ENCODE measurements at places on chromosomes 5 and 9.

- no peak overlapping the region for H3K4me3 ChIP-seq
- no peaks in the 10 kb centered on the region for H3K36me3 ChIP-seq
- H3K27ac ChIP-seq = no peak overlapping the region
- H3K4me1 ChIP-seq = no peaks in the 10 kb centered on the region
- DNase-seq = no peak
Measured at GRCh38 chr5:109102096-109102690, 307.6 kb downstream of the PJA2 start.

- H3K36me3 ChIP-seq = peaks cover 4% of the 10 kb centered on the region
- no peak overlapping the region for H3K4me3 ChIP-seq
- no peak for DNase-seq
- no peaks in the 10 kb centered on the region for H3K4me1 ChIP-seq
- no peaks in the 10 kb centered on the region for H3K27me3 ChIP-seq
Measured at GRCh38 chr9:100228352-100228869, 124.3 kb downstream of the TEX10 start.

- H3K4me3 ChIP-seq = no peak overlapping the region
- no peaks in the 10 kb centered on the region for H3K4me1 ChIP-seq
- no peaks in the 10 kb centered on the region for H3K36me3 ChIP-seq
- H3K27me3 ChIP-seq = peaks cover 23% of the 10 kb centered on the region
- no peak overlapping the region for H3K27ac ChIP-seq
- DNase-seq = no peak
Measured at GRCh38 chr9:20250791-20251190, 371.5 kb downstream of the MLLT3 start.

GRCh38 chr9:110131499-110131898 lies 76.5 kb downstream of the C9orf152 start:
- no peak for DNase-seq
- peaks cover 13% of the 10 kb centered on the region for H3K4me1 ChIP-seq
- 0 out of 2 replicates have a peak, but pooled peaks cover under 1% of the 10 kb centered on the region for H3K36me3 ChIP-seq
- H3K4me3 ChIP-seq = no peak overlapping the region
- no peaks in the 10 kb centered on the region for H3K27me3 ChIP-seq

DNA sequence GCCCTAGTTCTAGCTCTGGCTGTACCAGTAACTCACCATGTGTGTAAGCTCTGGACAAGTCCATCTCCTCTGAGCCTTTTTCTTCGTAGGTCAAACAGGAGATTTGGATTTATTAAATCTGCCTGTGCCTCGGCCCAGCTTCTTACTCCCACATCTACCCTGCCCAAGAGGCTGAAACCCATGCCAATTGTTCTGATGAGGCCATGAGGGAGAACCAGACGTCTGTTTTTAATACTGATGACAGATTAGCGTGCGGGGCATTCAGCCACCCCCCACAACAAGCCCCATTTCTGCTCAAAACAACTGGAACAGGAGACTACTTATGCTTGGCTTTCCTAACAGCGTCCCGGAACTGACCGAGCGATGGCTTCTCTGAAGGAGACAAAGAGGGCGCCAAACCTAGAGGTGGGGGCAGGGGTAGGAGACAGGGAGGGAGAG lies 81.2 kb upstream of the TRIM32 start:
- H3K4me1 ChIP-seq = no peaks in the 10 kb centered on the region
- no peaks in the 10 kb centered on the region for H3K27me3 ChIP-seq
- H3K36me3 ChIP-seq = no peaks in the 10 kb centered on the region
- H3K4me3 ChIP-seq = no peak overlapping the region

- peaks cover 29% of the 10 kb centered on the region for H3K4me1 ChIP-seq
- H3K27me3 ChIP-seq = no peaks in the 10 kb centered on the region
- H3K27ac ChIP-seq = no peak overlapping the region
- H3K4me3 ChIP-seq = no peak overlapping the region
- no peak for DNase-seq
- no peaks in the 10 kb centered on the region for H3K36me3 ChIP-seq
Measured at GRCh38 chr5:172861461-172861860, 27.4 kb downstream of the ERGIC1 start.

DNA sequence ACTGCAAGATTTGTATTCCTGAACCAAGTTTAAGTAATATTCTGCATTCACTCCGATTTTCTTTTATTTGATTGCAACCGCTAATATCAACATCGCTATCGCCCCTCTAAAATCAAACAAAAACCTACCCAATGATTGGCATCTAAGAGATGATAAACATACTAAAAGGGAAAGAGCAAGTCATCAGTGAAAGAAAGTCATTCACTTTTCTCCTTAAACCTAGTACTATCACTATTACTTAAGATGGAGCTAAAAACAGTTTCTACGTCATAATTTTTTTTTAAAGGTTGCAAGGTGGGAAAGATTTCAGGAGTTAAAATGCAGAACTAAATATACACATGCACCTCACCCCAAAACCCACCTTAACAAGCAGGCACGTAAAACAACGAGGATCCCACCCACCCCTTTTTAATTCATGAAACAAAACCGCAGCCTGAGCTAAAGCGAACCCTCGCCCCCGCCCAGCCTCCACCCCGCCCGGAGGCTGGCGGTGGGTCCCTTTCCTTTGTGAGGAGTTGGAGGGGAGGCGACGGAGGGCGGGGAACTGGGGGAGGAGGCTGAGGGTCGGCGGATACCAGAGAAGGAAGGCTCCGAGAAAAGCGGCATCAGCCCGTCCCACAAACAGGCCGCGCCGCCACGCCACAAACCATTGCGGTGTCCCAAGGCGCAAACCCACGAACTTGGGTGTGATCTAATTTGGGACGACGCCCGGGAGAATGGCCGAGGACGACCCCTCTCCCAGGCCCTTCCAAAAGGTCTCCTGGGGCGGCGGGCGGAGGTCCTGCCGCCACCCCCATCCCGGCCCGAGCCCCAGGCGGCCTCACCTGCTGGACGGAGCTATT lies 861 bp downstream of the UBQLN1 start:
- peaks cover 7% of the 10 kb centered on the region for H3K36me3 ChIP-seq
- peaks cover 28% of the 10 kb centered on the region for H3K4me1 ChIP-seq
- peak overlapping the region; percentile 92 for H3K4me3 ChIP-seq
- DNase-seq = no peak
- no peaks in the 10 kb centered on the region for H3K27me3 ChIP-seq
